Activated naive CD8-positive, alpha-beta T cell treated with anti-CD3 and anti-CD28 coated beads for 36 hours (primary cell): ENCODE measurements at places on chromosomes 3 and 15. TPM values are rescaled to one million over a fixed set of nuclear protein-coding genes. Genes with fewer than 3 reads are reported as not detected.

DNA sequence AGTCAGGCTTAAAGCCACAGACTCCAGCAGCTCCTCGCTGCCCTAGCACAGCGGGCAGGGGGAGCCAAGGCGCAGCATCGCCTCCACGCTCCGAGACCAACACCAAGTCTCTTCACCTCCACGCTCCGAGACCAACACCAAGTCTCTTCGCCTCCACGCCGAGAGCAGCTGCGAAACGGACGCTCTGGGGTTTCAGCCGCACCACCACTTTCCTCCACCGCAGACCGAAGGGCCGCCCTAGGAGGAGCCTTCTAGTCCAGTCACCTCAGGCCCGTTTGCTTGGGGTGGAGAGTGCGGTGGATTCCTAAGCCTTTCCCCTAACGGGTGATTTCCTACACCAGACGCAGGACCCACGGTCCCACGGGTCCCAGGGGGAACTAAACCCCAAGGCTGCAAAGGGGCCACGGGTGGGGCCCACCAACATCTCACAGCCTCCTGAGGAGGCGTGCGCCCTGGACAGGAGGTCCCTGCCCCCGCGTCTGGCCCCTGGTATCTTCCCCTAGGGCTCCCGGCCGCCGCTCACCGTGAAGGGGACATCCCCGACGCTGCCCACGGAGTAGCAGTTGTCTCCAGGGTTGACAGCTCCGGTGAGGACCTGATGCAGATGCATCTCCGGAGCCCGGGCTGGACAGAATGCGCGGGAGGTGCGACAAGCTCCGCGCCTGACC, 501 bp downstream of the DMXL2 start:
- peak; percentile 48 for DNase-seq

GRCh38 chr15:40930430-40931299, 1.5 kb downstream of the DLL4 start:
- peak; percentile 68 for DNase-seq

DNA sequence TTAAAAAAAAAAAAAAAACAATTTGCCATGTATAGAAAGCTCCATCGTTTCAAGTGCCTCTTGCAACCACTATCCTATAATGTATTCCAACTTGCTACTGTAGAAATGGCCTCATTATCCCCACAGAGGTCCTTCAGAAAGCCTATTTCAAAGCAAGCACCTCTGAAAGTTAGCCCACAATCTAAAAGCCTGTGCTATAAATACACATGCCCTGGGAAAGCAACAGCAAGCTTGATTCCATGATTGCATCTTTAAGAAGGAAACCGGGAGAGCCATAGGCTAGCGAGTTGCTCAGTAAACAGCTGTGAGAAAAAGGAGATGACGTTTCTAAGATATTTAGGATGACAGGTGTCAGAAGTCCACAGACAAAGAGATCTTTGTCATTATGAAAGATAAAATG, 28.3 kb downstream of the TAFA4 start:
- DNase-seq: no peak

The SYNPR gene
- not detected for total RNA-seq

The CISH gene
- total RNA-seq: 193 TPM

The RBP2 gene
- total RNA-seq: not detected

The PPARG gene
- 0.20 TPM for total RNA-seq

The NGLY1 gene
- 63.1 TPM for total RNA-seq

The FBXL22 gene
- total RNA-seq: 0.76 TPM

The SNX33 gene
- total RNA-seq: 2.6 TPM
